ENCODE measurements at places on chromosomes 16 and 17.
A peak's percentile ranks its signal among the peaks of the same experiment; 100 is the strongest.

DNA sequence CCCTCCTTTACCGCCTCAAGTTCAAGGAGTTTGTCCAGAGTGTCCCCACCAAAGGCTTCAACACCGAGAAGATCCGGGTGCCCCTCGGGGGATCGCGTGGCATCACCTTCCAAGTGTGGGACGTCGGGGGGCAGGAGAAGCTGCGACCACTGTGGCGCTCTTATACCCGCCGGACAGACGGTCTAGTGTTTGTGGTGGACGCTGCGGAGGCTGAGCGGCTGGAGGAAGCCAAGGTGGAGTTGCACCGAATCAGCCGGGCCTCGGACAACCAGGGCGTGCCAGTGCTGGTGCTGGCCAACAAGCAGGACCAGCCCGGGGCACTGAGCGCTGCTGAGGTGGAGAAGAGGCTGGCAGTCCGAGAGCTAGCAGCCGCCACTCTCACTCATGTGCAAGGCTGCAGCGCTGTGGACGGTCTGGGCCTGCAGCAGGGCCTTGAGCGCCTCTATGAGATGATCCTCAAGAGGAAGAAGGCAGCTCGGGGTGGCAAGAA lies 1.1 kb downstream of the ARL4D start:
- DNase-seq, result no peak

DNA sequence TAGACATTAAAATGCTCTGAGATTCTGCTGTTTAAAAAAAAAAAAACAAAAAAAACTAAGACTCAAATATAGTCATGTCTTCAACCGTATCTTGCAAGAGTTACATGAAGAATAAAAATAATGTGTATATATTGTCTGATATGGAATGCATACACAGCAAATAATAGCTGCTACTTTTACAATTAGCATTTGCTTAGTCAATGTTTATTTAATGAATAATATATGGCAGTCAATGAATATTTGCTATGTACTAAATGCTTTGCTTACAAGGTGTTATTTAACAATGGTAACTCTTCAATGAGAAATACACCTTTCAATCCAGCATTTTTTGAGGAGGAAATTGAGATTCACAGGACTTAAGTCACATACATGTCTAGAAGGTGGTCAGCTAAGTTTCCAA lies 718.8 kb upstream of the SOX9 start:
- no peak for DNase-seq

GRCh38 chr17:752620-753219 lies 656 bp upstream of the GEMIN4 start:
- peak; percentile 37 for DNase-seq

DNA sequence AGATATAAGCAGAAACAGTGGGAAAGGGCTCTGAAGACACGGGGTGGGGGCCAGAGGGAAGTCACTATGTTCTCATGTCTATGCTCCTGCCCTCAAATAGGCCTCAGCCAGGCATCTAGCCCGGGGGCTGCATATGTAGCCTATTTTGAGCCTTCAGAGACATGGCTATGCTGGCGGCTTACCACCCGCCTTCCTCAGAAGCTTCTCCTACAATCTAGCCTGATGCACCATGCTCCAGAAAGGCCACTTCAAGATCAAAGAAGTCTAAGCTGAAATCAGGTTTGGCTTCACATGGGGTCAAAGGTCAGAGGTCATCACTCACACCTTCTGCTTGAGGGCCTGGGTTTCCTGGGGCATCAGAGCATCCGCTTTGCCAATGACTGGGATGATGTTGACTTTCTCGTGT lies 1.6 kb downstream of the SEPTIN1 start:
- no peak for DNase-seq

- peak; percentile 2 for DNase-seq
Measured at GRCh38 chr16:17305694-17306093, 165.1 kb downstream of the XYLT1 start.
